ENCODE measurements at places on chromosomes 13 and 19.
A peak's percentile ranks its signal among the peaks of the same experiment; 100 is the strongest.

GRCh38 chr19:39416152-39417120 is 4.0 kb downstream of the PLEKHG2 start:
- DNase-seq = no peak

GRCh38 chr13:39559847-39560246 is 43.1 kb downstream of the LHFPL6 start:
- no peak for DNase-seq

GRCh38 chr13:31301119-31301518 is 101.3 kb downstream of the B3GLCT start:
- DNase-seq = no peak

DNA sequence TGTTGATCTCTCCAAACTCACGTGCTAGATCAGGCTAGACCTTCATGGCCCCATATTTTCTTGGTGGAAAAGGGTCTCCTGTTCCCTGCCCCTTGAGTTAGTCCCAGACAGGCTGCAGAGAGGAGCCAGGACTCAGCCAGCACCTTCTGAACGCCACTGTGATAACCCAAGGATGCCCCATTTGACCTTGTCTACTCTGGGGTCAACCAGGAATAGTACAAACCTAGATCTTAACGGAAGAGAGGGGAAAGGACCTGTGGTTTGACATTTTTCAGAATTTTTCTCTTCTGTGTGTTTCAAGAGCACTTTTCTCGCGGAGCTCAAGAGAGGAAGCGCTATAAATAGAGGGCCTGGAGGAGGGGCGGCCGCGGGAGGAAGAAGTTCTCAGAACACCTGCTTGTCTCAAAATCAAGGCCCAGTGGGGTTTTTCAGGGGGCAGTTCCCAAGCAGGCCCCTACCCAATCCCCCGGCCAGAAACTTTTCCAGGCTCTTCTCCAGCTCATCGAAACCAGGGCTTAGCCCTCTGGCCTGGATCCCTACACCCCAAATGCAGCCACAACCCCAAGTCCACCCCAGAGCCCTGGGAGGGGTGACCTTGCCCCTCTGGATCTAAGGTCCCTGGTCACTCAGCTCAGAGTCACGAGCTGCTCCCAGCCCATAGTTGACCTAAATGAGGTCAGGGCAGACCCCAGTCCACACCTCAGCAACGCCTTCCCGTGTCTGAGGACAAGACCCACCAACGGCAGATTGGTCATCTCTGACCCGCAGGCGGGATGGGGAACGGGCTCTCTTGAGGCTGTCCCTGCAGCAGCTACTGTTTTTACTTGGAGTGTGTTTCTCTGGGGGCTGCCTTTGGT is 75.6 kb upstream of the TM9SF2 start:
- peak; percentile 38 for DNase-seq

- DNase-seq = no peak
Measured at GRCh38 chr13:113103646-113104045, 1.9 kb upstream of the F7 start.

- DNase-seq = no peak
Measured at GRCh38 chr13:79258489-79258888, 147.6 kb downstream of the RBM26 start.

- no peak for DNase-seq
Measured at GRCh38 chr13:36837354-36838092, 18.5 kb downstream of the RFXAP start.
